Pancreas (tissue), 10 donors: ENCODE measurements at places on chromosomes 4 and X. TPM values are rescaled to one million over a fixed set of nuclear protein-coding genes. Genes with fewer than 3 reads are reported as not detected.

DNA sequence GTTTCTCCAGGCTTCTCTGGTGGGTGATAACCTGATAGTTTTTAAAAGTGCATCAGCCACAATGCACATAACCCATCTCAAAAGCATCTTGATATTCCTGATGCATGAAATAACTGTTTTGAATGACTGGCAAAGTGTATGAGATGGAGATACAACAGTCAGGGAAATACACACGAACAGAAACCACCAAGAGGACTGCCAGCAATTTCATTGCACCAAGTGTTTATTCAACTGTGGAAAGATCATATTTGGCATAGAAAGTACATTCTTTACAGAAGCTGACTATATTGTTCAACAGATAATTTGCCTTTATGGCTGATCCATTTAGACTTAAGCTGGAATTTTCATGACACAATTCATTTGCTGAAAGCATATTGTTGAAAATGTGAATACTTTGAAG, 139.5 kb downstream of the SLIT2 start:
- DNase-seq = no peak

- no peak for DNase-seq
These were observed 94.9 kb downstream of the WFS1 start for GRCh38 chr4:6364581-6364980.

Gene NONO
- 184 TPM for total RNA-seq

DNA sequence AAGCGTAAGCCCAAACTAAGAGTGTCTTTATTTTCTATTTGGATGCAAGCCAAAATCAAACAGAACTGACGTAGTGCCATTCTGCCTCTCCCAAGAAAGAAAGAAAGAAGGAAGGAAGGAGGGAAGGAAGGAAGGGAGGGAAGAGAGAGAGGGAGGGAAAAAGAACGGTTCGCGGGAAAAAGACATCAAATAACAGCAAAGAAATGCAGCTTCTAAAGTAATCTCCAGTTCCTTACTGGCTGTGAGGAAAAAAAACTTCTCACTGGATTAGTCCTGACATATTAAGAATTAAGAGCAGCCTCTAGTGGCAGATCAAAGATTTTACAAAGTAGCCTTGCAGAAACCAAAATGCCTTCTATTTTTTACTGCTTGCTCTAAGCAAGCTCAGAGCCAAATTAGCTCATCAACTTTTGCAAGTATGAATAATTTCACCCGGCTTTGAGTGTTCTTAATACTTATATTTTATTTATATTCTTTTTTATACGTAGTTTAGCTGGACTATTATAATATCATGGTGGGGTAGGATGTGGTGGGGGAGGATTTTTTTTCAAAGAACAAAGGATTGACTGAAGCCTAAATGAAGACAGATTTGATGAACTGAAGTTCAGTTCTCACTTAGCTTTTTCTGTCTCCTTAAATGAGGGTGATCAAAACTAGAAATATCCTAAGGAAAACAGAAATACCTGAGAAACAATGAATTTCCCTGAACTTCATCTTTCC, 36.6 kb downstream of the PITX2 start:
- DNase-seq = no peak

Gene CYSLTR1
- 0.31 TPM for total RNA-seq

- no peak for DNase-seq
These were observed 84.7 kb downstream of the RASL11B start for GRCh38 chr4:52946855-52947254.

- DNase-seq = no peak
These were observed 54.4 kb downstream of the TAPT1 start for GRCh38 chr4:16171831-16172230.

GRCh38 chr4:127484117-127484516, 148.6 kb upstream of the INTU start:
- DNase-seq = no peak

- no peak for DNase-seq
These were observed 60.8 kb upstream of the TBC1D9 start for GRCh38 chr4:140816806-140817510.

Gene FGFR3
- total RNA-seq = 40.4 TPM

GRCh38 chr4:23654791-23655190, 235.1 kb downstream of the PPARGC1A start:
- DNase-seq = no peak

DNA sequence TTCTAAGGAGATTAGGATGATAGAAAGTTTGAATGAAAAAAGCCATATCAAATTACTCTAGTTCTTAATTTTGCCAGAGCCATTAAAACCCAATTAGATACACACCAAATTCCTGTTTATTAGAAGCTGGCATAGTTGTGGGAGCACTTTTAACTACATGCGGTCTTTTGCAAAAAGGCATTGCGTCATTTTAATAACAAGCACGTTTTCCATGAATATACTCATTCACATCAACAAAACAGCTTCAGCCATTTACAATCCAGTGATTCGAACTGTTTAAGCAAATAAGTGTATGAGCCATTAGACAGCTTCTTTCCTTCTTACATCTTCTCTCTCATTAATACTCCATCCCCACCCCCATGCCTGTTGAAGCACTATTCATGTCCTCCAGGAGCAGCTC, 109.5 kb upstream of the EOLA2 start:
- no peak for DNase-seq

Gene RAB9B
- total RNA-seq = 0.38 TPM

- no peak for DNase-seq
These were observed at the start of gene HELT for GRCh38 chr4:185017964-185018772. HELT (plus strand) TSS chr4:185018490; CDS start chr4:185018929, 439 bp downstream.

GRCh38 chr4:111268769-111269414, 646.0 kb upstream of the PITX2 start:
- DNase-seq = no peak

DNA sequence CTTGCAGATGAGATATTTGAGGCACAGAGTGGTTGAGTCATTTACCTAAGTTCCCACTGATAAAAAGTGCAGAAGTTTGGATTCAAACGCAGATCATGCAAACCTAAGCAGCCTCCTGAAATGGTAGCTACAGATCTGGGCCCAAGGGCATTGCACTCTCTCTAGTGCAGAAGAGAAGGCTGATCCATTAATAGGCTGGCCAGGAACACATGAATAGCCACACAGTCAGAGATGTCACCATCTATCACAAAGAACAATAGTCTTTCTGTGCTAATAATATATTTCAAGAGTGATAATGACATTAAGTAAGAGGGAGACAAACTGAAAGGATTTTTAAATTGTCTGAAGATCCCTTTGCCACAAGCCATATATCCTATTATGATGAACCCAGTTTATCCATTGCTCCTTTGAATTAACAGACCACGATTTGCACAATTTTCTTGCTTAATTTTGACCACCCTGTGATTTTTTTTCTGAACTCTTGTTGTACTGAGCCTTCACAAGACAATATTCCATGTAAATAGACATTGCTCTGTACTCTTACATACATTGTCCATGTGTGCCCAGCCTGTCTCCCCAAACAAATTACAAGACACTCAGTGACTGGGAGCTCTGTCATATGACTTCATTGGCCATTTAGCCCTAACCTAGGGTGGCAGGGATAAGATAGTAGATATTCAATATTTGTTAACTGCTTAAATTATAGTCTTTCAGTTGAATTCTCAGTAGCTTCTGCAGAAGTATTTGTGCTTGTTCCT, 112.4 kb upstream of the RBPJ start:
- no peak for DNase-seq

GRCh38 chr4:61094854-61095598, 105.1 kb upstream of the ADGRL3 start:
- no peak for DNase-seq

- DNase-seq = no peak
These were observed 14.7 kb downstream of the PDGFC start for GRCh38 chr4:156956826-156957368.

Gene WDR13
- 128 TPM for total RNA-seq

DNA sequence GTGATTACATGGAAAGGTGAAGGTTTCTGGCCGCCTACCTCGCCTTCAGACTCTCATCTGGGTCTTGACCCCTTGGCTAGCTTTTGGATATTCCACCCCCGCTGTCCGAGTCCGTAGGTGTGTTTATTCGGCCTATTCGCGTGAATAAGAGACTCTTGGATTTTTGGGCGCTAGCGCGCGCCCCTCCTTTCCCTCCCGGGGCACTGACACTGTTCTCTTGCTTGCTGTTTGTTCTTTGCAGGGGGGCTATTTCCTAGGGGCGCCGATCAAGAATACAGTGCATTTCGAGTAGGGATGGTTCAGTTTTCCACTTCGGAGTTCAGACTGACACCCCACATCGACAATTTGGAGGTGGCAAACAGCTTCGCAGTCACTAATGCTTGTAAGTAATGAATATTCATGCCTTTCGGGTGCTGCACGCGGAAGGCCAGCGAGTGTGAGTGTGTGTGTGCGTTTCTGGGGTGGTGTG, 932 bp downstream of the GRIA2 start:
- DNase-seq = peak; percentile 25

- no peak for DNase-seq
These were observed 18.6 kb downstream of the TRIM2 start for GRCh38 chr4:153222707-153223426.

DNA sequence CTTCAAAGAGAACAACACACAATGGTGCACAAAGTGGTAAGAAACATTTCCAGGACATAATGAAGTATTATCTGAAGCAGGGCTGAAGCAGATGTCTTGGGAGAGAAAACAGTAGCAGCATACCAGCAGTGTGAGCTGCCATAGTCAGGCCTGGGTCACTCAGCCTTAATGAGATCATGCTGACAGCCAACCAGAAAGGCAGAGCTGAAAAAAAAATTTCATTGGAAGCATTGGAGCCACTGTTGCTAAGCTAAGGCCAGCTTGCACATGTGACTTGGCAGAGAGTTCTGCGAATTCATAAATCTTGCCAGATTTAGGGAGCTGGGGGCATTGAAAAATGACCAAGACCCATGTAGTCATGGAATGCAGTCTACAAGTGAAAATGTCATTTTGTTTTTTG, 444.0 kb upstream of the PITX2 start:
- DNase-seq = no peak

DNA sequence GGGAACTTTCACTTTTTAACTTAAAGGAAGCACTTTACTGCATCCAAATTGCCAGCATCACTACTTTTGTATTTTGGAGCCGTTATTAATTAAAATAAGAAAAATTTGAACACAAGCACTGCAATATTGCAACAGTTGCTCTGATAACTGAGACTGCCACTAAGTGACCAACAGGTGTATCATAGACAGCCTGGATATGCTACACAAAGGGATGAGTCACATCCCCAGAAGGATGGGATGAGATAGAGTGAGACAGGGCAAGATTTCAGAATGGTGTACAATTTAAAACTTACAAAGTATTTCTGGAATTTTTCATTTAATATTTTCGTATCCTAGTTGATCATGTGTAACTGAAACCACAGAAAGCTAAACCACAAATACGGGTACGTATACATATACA, 204.1 kb downstream of the MAPK10 start:
- no peak for DNase-seq

Gene ADH6
- 0.04 TPM for total RNA-seq

GRCh38 chrX:150934453-150934852, 36.0 kb upstream of the CD99L2 start:
- DNase-seq = no peak
